ENCODE measurements at places on chromosomes 3 and 15.

DNA sequence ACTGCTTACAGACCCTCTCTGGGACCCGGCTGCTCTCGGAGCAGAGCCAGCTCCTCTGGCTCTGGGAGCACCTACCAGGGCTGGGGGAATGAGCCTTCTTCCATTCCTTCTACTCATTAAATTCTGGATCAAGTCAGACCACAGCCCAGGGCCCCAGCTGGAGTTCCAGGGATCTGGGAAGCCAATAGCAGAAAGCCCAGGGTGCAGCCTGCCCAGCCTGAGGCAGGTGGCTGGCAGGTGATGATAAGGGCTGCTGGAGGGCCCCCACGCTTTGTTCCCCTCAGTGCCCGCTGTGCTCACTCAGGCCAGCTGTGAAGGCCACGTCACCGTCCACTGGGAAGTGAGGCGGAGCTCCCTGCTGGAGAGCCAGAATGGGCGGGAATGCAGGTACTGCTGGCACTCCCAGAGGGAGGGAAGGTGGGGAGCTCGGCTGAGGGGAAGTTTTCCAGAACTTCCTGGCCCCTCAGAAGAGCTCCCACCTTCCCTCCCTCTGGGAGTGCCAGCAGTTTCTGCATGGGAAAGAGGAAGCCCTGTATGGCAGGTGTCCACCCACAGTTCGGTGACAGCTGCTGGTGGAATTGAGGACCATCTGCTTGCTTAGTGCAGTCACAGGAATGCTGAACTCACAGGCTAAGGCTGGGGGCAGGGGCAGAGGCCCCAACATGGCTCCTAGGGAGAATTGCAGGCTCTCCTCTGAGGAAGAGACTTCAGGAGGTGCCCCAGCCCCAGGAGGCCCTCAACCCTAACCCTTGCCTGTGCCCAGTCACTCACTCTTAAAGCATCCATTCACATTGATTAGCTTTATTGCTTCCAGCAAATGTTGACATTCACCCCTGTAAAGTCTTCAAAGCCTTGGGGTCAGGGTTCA lies 12.6 kb upstream of the RTP3 start:
- DNase-seq = no peak

DNA sequence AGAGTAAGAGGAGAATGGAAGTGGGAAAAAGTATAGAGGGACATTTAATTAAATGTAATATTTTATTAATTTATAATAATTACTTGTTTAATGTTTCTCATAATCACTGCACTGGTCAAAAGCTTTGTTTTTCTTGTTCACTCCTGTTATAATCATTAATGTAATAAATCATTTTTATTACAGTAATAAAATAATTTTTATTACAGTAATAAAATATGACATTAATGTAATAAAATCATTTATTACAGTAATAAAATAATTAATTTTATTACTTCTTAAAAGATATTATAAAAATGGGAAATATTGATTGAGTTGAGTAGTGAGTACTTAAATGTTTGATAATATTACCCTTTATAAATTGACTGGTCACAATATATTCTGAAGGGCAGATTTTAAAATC lies 181.1 kb upstream of the SOX2 start:
- DNase-seq = no peak

DNA sequence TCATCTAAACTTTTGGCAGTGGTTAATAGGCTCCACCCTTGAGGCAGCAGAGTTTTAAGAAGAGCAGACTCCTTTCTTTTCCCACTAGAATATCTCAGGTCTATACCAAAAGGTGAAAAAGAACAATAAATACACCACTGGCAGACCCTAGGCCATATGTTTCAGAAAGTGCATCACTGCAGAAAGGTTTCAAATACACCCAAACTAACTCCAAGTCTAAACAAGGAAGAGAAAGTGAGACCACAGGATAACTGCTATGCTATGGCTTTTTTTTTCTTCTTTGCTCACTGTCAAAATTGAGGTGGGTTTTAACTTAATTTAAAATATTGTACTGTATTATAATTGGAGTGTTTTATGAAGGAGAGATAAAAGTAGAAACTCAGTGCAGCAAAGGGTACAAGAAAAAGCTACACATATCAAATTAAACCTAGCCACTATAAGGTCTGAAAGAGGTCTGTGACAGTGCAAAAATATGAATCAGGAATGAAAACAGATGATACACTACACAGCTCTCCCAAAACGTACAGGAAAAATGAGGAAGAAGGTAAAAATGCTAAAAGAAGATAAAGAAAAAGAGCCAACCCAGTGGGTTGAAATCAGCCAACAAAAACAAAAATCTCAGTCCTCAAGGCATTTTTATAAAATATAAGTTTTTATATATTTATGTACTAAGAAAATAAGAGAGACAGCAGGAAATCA lies 8.4 kb downstream of the SNX4 start:
- no peak for DNase-seq

DNA sequence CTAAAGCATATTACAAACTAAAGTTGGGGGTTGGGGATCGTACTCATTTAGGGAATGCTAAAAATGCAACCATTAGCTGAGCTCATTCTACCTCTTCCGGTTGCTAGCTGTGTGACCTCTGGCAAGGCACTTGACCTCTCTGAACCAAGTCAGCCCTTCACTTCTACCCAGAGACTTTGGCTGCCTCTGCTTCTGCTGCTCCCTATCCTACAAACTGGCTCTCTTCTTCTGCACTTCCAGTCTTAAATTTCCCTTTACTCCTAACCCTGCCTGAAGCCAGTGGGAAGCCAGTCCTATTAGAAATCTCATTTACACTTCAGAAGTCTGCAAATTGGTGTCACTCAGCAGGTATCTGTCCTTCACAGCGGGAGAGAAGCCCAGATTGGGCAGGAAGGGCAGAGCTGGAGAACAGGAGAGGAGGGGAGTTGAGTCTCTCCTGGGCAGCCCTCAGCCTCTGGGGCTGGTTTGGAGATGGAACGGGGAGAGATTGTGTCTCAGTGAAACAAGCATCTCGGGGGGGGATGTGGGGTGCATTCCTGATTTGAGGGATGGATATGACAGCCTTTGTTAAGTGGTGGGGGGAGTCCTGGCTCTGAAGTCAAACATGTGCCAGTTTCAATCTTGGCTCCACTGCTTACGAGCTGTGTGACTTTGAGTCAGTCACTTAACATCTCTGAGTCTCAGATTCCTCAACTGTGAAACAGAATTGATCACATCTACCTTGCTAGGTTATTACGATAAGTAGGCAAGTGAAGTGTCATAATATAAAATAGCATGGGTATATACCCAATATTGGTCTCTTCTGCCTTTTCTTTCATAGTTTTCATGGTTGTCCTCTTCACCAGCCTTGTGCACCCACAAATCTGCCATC lies 7.8 kb upstream of the AEN start:
- DNase-seq = no peak

GRCh38 chr15:23869396-23869795 lies 182.3 kb upstream of the NDN start:
- no peak for DNase-seq

- no peak for DNase-seq
Observed at GRCh38 chr3:126447456-126448106, 28.1 kb downstream of the ZXDC start.

GRCh38 chr3:49163609-49164008 lies 2.5 kb downstream of the CCDC71 start:
- DNase-seq = no peak
